ENCODE measurements at places on chromosomes 7 and 10. TPM values are rescaled to one million over a fixed set of nuclear protein-coding genes. Genes with fewer than 3 reads are reported as not detected.

- DNase-seq, result peak; percentile 19
Measured at GRCh38 chr7:156640949-156641485, 443 bp downstream of the RNF32 start.

- DNase-seq, result no peak
Measured at GRCh38 chr7:29610086-29610485, 46.5 kb downstream of the PRR15 start.

- DNase-seq, result peak; percentile 65
Measured at GRCh38 chr10:108862676-108863350, 1060.5 kb downstream of the XPNPEP1 start.

- no peak for DNase-seq
Measured at GRCh38 chr10:114278140-114278883, 39.3 kb downstream of the VWA2 start.

DNA sequence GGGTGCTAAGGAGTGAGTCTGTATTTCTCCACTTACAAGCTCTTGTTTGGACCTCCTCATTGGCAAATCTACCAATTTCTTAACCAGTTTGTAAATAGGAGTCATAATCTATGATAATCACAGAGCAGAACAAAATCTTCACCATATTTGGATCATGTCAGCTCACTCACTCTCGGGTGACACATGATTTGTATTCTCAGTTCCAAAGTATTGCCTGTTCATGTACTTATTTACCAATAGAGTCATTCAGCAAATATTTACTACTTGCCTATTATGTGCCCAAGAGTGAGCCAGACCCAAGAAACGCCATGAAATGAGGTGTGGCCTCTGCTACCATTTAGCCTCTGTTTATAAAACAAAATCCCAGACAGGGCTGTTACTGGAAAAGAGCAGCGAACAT, 114.8 kb downstream of the TSPAN12 start:
- DNase-seq, result no peak

GRCh38 chr10:14609178-14609577, 165.5 kb downstream of the FAM107B start:
- DNase-seq, result no peak

DNA sequence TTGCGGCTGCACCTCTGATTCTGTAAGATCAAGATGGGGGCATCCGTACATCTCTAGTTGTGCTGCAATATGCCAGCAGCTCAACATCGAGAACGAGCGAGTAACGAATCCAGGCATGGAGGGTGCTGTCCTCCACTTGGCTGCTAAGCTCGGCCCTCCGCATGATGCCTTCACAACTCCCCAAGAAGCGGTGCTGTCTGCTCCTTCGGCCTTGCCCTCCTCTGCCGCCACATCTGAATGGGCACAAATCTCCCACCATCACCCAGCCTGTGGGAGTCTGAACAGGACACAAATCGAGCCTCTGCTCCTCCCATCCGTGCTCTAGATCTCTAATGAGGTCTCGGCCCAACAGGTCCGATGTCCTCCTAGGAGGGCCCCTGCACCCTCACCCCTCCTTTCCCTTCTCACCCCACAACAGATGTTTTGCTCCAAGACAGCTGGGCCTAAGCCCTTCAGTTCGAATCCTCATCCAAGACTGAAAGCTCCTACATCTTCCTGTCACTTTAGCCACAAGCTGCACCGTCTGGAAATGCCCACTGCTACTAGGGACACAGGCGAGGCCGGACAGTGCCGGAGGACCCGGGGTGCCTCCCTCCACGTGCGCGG, 86.7 kb downstream of the ZNF33B start:
- DNase-seq, result no peak

DNA sequence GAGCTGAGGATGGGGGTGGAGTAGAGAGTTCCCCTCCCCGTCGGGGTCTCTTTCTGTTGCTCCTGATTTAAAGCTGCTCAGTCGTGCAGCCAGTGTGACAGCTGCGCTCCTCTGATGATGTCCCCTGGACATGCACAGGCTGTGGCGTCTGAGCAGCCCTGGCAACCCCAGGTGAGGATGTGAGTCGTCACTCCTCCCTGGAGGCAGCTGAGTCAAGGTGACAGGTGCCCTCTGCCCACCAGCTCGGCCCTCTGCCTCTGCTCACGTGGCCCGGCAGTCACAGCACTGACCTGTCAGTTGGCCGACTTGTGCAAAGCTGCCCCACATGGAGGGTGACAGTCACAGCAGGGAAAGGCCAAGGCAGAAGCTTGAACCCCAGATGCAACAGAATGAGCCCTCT, 33.9 kb downstream of the ANXA8 start:
- no peak for DNase-seq

DNA sequence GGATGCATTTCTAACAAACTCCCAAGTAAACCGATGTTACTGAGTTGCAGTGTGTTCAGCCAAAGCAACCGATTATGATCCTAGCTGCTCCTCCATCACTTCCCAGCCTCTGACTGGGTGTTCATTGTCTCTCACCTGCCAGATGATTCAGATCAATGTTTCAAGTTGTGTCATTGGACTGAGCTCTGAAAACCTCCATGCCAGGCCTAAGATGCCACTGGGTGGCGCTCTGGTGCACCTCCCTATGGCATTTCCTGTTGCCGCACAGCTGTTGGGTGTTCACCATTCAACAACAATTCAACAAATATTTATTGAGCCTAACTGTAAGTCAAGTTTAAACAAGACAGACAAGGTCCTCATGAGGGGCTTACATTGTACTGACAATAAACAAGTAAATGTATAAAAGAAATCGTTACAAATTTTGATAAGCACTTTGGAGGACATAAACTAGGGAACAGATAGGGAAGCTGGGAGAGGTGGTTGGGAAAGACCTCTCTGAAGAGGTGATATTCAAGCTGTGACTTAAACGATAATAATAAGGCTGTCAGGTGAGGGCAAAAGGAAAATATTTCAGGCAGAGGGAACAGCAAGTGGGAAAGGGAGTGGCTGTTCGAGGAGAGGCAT, 22.8 kb downstream of the RGR start:
- peak; percentile 41 for DNase-seq

DNA sequence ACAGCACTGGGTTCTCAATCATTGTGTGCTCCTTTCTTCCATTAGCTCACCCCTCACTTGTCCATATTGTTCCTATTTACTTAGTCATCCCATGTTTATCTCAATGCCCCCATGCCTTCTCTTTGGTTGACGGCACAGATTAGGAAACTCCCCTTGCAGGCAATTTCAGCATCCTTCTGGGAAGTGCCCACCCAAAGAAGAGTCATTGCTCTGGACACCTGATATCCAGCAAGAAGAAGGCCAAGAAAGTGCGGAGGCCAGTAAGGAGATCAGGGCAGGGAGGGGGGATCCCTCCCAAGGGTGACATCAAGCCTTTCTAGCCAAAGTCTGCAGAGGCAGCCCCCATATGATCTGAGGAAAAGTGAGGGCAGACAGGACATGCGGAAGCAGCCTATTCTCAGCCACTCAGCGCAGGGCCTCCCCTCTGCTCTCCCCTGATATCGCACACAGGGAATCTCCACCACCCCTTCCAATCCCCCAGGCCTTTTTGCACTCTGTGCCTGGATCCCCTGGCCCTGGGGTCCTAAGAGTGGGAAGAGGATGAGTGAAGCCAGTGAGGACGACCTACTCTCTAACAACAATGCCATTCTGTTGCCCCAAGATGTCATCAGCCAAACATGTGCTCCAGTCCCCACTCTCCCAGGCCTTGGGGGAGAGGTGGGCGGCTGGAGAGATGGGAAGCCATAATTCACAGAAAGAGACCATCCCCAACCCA, 1.8 kb downstream of the TRPV6 start:
- no peak for DNase-seq

GRCh38 chr10:6721480-6721879, 141.4 kb upstream of the PRKCQ start:
- DNase-seq, result peak; percentile 90

Gene PUS7
- total RNA-seq, result 17.1 TPM

Gene TAS2R3
- total RNA-seq, result not detected

Gene ZNF716
- total RNA-seq, result not detected

Gene ACTA2
- 99.1 TPM for total RNA-seq

Gene CLRN3
- not detected for total RNA-seq

Gene HUS1
- total RNA-seq, result 19.4 TPM

Gene LRRC61
- total RNA-seq, result not detected
